COR-L47 (cell line): ENCODE measurements at places on chromosomes 1 and 21.

DNA sequence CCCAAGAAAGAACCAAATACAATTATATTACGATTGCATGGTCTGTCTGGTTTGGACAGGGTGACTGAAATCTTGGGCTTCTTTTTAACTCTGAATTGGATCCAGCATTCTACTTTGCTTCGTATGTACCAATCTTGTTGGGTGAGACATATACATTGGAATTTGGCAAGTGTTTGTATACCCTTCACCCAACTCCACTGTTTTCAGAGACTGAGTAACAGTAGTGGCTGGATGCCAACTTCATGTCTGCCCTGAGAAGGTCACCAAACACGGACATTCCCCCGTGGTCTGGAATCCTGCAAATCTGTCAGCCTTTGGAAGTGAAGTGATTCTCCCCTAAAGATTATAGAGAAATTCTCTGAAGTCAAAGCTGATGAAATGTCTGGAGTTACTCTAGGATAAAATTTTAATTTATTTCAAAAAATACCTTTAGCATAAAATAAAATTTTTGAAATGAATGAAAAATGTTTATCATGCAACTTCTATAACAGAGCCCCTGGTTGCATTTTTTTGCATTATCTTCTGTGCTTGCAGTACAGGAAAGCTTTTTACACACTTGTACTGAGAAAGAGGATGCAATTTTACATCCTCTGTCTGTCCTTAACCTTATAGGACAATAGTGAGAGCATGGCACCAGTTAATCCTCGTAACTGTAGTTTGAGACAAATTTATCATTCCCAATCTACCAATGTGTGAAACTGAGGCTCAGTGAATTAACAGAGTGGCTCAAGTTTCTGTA is 201.8 kb downstream of the DISC1 start:
- DNase-seq = no peak

DNA sequence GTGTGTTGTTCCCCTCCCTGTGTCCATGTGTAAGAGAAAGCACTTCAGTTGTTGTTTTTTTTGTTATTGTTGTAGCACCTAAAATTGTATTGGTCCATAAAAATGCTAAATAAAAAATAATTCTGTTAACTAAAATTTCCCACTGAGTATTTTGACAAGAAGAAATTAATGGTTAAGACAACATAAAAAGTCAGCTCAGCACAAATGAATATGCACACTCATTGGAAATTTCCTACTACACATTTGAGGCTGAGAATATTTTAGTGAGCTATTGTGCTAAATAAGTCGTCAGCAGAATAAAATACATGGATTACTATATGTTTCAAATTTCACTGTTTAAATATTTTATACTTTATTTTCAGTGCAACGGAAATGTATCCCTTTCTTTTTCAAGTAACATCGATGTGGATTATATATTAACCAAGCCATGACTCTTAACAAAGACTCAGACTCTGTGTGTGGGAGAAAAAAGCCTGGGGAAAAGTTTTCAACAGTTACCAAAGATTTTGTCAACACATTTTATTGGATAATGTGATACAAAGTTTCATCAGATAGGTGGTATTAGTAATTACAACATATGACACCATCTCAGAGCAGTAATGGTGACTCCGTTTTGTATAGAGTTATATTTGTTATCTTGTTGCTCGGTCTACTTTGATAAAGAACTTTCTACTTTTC is 63.4 kb downstream of the LYPLAL1 start:
- no peak for DNase-seq

DNA sequence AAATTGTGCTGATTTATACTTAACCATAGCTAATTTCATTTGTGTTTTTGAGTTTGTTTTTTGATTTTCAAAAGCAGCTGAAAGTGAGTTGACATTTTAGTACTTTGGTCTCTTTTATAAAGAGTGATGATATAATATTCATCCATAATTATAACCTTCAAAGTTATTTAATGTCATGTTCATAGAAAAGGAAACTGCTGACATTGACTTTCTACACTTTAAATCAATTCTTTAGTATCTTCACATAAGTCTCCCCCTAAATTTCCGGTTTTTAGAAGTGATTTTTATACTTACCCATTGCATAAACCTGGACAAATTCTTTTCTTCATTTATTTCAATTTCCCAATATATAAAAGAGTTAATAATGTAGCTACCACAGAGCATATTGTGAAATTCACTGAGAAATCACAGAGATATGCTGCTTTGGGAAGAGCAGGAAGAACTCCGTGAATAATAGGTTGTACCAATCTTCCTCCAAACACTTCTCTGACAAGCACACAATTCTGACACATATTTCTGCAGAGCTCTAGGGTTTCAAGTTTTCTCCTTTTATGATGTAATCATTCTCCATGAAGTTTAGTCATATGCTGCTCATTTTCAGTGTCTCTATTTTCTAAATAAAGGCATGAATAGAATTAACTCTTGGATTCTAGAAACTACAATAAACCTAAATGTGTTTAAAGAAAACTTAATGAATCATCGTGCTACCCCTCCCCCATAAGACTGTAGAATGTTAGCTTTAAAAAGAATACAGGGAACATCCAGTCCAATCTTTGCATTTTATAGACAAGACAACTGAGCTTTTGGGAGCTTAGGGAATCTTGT is 25.6 kb upstream of the CDC42BPA start:
- DNase-seq = no peak

DNA sequence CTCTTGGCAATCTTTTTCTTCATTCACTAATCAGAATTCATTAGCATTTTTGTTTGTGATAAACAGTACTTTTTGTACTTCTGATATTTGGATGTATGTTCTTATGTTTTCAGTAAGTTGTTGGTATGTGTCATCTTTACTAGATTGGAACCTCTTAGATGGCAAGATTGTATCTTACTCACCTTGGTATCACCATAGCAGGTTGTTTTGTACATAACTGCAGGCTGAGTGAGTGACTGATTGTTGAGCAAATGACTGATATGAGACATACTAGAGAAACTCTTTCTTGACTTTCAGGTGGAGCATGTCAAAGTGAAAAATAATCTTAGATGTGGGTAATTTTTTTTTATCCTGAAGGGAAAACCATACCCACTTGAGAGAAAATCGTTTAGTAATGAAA is 173.7 kb downstream of the CLEC20A start:
- no peak for DNase-seq

GRCh38 chr1:159902541-159902940 is 2.6 kb upstream of the CFAP45 start:
- no peak for DNase-seq

- no peak for DNase-seq
Observed at GRCh38 chr1:165218731-165219130, 137.8 kb downstream of the LMX1A start.

DNA sequence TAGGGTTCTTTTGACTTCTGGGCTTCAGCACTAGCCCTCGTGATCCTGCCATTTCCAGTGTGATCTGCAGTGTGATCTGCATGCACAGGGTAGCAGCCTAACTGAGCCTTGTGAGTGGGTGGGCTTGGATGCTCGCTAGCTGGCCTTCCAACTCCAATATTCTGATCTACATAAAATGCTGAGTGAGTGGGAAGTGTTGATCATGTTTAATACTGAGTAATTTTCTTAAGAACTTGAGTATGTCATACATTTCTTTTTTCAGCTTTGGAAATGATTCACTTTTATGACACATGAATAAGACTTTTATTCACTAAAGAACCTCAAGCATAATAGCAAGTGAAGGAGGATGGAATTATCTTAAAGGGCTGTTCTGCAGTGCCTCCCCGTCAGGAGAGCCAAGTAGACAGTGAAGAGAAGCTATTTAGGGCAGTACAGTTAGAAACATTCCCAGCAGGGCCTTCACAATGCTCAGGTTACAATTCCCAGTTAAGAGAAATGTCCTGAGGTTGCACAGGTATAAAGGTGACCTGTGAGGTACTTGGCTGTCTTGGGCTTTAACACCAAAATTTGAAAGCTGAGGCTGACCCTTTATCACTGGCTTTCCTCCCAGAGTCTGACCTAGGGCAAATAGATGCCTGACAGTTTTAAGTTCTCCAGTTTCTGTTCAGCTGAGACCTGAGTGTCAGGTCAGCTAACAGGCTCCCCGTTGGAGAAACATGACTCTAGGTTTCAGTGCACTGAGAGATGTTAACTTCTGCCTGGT is 29.1 kb upstream of the LRRC8C start:
- no peak for DNase-seq

GRCh38 chr1:92708368-92708950 is 76.4 kb downstream of the EVI5 start:
- no peak for DNase-seq

- no peak for DNase-seq
Observed at GRCh38 chr1:58911841-58912499, 128.1 kb upstream of the JUN start.

GRCh38 chr1:198635964-198636363 is 2.9 kb upstream of the PTPRC start:
- no peak for DNase-seq

GRCh38 chr1:54117815-54118563 is 34.8 kb downstream of the CDCP2 start:
- DNase-seq = no peak

GRCh38 chr1:54937469-54937868 is 43.0 kb upstream of the TMEM61 start:
- DNase-seq = no peak

GRCh38 chr1:16174886-16175598 is 19.2 kb upstream of the EPHA2 start:
- DNase-seq = no peak
